ENCODE measurements at places on chromosomes 6 and 20. TPM values are rescaled to one million over a fixed set of nuclear protein-coding genes. Genes with fewer than 3 reads are reported as not detected.

The TAAR1 gene
- total RNA-seq = not detected

The CCN6 gene
- not detected for total RNA-seq

The IPCEF1 gene
- total RNA-seq = under 0.01 TPM

The CD24 gene
- 1.9 TPM for total RNA-seq

The SIRPD gene
- not detected for total RNA-seq

The HCRTR2 gene
- total RNA-seq = not detected

Measured in smooth muscle cell of trachea (primary cell).